Activated naive CD4-positive, alpha-beta T cell (primary cell): ENCODE measurements at places on chromosomes 13 and 19.

DNA sequence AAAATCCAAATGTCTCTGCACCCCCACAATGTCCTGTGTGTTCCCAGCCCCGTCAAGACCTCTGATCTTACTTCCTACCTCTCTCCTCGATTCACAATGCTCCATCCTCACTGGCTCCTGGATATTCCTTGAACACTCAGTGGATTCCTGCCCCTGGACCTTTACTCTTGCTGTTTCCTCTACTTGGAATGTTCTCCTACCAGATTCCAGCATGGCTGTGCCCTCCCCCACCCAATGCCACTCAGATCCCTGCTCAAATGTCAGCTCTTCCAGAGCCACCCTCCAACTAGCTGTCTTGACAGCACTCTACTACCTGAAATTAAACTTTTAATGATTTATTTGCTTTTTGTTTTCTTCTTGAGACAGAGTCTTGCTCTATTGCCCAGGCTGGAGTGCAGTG, 107.4 kb downstream of the KLF5 start:
- DNase-seq: no peak

- no peak for DNase-seq
Observed at GRCh38 chr13:28012896-28013295, 24.4 kb upstream of the URAD start.

DNA sequence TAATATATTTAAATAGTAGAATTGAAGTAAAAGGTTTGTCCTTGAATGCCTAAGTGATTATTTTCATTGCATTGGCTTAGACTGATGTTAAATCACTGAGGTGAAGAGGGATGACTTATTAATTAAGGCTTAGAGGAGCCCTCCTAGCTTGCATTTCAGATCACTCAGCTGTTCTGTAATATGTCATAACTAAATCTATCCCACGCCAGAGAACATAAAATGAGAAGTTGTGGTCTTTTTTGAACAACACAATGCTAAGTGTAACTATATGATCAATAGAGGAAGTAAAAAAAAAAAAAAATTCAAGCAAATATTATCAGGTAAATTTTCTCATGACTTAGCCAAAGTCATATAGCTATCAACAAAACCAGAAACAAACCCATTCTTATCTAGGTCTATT, 752.2 kb downstream of the GPC5 start:
- no peak for DNase-seq

DNA sequence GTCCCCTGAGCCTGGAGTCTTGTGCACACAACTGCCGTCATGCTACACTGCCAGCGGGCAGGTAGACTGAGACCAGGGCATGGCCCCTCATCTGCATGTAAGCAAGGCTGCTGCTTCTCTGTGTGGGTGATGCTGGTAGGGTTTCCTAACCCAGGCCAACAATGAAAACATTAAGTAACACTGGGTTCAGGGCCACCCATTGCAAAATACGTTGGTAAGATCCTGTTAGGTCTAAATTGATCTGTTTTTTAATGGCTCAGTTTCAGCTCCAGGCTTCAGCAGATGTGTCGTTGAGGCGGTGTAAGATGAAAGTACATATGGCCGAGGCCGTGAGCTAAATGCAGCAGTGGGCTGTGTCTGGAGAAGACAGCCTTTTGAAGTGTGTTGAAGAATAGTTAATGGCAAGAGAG, 383.4 kb downstream of the IRS2 start:
- DNase-seq: no peak

DNA sequence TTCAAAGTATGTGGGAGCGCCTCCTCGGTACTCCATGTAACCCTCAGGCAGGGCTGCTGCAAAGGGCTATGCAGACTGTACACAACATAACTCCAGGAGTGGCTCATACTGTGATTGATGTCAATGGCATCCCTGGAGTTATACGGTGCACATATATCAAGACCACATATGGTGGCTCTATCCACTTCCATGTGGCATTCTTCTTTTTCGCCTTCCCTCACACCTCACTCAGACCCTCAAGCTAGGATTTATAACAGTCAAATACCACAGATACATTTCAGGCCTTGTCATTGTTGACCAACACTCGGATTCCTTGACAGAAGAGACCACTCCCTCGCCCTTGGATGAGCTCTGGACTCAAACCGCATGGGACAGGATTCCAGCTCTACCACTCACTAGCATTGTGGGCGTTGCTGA, 11.3 kb upstream of the UBL3 start:
- DNase-seq: no peak

DNA sequence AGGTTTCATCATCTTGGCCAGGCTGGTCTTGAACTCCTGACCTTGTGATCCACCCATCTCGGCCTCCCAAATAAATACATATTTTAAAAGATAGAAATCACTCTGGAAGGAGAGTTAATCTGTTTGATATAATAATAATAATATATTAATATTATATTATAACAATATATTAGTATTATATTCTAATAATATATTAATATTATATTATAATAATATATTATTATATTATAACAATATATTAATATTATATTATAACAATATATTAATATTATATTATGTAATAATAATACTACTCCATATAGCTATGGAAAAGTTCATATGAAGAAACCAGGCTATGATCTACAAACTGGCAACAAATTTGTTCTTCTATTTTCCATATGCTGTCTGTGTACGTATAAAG, 16.8 kb downstream of the HPN start:
- no peak for DNase-seq

DNA sequence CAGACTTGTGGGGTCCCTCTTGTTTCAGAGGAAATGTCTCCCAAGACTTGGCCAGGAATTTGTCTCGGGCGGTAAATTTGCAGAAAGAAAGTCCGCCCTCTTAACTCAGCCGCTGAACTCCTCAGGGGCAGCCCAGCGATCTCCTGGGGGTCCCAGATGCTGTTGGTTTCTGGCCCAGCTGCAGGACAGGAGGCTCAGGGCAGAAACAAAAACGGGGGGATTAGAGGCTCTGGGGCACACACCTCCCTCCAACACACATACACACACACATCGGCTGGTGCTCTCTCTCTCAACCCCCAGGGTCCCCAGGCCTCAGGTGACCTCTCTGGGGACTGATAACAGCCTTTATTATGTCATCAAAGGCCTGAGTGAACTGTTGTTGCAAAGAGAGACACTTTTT, 7.1 kb downstream of the ARHGEF18 start:
- no peak for DNase-seq

DNA sequence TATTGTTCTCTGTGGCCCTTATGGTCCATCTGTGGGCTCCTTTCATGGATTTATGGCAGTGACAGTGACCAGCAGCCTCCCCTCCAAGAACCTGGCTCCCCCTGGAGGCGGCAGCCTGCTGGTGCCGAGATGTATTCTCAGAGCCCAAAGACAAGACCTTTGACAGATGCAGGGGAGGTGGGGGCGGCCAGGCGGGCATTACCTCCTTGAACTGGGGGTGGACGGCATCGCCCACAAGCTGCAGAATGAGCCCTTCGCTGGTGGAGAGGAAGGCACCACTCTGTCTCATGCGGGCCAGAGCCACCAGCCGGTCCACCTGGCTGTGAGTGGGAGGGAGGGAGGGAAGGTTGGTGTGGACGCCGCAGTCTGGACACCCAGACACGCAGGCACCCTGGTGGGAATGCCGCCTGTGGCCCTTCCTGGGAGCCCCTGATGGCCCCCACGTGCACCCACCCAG, 6.6 kb downstream of the ISOC2 start:
- peak; percentile 32 for DNase-seq

DNA sequence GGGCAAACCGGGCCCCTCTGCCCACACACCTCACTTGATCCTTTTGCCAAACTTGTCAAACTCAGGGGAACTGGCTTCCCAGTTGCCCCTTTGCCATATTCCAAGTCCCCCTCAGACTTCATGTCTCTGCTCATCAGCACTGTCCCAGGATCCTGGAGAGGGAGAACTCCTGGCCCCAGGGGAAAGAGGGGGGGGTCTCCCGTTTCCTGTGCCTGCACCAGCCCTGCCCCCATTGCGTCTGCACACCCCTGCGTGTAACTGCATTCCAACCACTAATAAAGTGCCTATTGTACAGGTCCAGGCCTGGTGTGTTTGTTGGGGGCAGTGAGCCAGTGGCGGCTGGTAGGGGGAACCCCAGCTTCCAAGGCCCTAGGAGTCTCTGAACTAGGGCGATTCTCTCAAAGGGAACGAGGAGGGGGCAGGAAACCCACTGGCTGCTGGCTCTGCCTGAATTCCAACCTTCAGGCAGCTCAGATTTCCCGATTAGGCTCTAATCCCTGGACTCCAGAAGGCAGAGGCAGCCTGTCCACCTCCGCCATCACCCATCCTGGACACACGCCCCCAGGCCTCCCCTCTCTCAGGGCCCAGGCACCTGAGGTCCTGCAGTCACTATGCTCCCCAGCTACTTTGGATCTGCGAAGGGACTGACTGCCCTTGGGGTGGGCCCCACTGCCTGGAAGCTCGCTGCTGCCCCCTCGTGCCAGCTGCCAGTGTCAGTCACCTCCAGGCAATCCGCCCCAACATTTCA, 9.7 kb upstream of the ILF3 start:
- DNase-seq: peak; percentile 58

DNA sequence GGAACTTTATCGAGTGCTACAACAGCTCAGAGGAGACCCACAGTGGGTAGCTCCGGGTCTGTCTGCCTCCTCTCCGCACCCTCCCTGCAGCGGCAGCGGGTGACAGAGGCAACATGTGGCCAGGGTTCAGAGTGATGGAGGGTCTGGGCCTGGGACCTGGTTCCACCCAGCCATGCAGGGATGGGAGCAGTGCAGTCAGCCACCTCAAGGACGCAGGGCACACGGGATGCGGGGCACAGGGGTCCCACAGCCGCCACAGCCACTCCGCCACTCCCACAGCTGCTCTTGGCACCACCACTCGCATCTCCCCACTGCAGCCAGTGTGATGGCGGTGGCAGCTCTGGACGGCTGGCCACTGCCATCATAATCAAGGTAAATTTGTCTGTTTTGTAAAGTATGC, 892.9 kb downstream of the OLFM4 start:
- no peak for DNase-seq

DNA sequence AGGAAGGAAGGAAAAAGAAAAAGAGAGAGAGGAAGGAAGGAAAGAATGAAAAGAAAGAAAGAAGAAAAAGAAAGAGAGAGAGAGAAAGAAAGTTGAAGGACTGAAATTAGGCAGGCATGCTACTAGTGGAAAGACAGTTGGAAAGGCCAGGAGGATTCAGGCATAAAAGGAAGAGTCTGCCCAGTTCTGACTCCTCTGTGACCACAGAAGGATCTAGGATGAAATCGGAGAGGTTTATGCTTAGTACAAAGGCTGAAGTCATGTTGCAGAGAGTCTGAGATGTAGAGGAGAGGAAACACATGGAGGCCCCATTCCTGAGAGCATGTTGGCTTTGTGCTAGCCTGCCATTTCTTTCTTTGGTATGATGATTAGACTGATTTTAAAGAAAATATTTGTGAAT, 246.5 kb upstream of the ARGLU1 start:
- DNase-seq: no peak

DNA sequence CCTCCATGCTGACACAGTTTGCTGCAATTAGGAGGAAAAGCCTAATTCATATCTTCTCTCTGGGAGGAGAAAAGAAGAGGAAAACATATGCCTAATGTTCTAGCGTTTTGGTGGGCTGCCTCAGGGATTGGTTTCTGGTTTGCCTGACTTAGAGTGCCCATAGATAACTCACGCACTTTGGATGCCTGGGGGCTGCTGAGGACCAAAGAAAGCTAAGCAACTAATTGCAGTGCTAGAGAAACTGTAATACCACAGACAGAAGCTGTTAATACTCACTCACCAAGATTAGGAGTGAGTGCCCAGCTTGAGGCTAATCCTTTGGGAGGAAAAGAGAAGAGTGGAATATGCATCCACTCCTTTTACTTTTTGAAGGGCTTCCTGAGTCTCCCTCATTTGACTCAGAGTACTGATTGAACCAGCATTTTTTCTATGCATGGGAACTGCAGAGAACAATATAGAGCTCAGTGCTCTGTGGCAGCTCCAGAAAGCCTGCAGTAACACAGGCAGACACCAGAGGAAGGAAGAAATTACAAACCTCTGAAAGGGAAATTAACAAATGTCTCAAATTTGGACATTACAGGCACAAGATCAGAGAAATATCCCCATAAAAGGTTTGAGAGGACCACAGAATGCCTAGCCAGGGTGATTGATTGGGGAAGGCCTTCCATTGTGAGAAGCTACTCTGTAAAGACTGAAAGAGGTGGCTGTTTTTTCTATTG, 666.4 kb downstream of the OLFM4 start:
- no peak for DNase-seq

- no peak for DNase-seq
Observed at GRCh38 chr13:75935805-75936204, 299.7 kb downstream of the LMO7 start.

- no peak for DNase-seq
Observed at GRCh38 chr13:110436276-110436675, 125.2 kb downstream of the RAB20 start.

GRCh38 chr13:113933901-113934300, 40.0 kb downstream of the C13orf46 start:
- no peak for DNase-seq

DNA sequence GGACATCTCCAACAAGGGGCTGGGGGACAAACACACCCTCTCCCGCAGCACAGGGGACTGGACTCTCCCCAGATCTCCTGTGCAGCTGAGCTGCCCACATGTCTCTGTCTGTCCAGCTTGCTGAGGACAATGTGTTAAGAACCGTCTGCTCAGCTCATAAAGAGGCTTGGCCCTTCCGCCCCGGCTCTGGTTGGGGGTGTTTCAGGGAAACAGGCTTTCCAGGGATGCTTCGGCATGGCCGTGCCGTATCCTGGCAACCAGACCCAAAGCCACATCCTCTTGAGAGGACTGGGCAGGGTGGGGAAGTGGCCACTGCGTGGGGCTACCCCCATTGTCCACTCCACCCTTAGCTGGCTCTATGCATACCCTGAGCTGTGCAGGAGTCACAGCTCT, 41.1 kb upstream of the CHST8 start:
- DNase-seq: no peak

DNA sequence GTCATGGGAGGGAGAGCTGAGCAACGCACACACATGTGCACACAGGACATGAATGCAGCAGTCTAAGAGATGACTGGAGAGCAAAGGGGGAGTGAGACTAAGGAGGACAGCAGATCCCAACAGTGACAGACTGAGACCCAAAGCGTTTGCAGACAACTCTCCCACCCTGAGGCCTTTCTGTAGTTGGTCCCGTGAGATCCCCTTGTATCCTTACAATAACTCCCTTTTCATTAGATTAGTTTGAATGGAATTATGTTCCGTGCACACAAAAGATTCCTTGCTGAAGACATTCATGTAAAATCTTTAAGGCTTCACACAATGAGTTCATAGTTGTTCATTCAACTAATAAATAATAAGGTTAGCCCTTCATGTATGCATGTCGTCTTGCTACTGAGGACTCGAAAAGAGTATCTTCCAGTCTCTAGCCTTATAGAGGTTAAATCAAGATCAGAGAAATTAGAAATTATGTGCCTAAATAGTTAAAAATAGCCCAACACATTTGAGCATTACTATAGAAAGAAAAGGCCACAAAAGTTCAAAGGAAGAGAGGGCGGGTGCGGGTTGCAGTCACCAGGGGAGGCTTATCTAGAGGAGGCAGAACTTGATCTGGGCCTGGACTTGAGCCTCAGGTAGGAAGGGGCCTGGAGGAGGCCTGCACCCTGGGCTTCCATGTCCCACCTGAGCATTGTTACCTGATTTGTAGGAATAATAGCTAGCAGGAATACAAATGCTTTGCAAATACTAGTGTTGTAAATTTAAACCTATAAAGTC, 3.1 kb upstream of the GTF3A start:
- DNase-seq: no peak
